ENCODE measurements at places on chromosomes 3 and 15. TPM values are rescaled to one million over a fixed set of nuclear protein-coding genes. Genes with fewer than 3 reads are reported as not detected.

APOD gene
- total RNA-seq, result 135 TPM

SH2D7 gene
- not detected for total RNA-seq

DNA sequence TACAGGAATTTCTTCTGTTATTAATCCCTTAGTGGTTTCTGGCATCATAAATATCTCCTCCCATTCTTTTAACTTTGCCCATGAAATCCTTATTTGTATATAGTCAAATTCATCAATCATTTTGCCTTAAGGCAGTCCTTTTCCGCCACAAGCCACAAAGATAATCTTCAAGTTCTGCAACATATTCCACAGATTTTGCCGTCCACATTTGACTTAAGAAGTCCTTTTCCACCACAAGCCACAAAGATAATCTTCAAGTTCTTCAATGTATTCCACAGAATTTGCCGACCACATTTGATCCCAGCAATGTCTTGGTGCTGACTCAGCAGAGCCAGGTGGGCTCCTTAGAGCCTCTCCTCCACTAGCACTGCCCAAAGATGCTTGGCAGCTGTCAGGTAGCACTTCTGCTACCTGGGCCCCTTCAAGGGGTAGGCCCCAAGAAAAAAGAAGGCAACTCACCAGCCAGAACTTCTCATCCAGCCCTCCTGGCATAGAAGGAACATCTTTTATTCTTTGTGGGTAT lies 35.0 kb downstream of the SEC22C start:
- no peak overlapping the region for H3K27ac ChIP-seq
- H3K36me3 ChIP-seq, result no peaks in the 10 kb centered on the region
- H3K4me1 ChIP-seq, result peaks cover 46% of the 10 kb centered on the region
- no peak for DNase-seq

- H3K27ac ChIP-seq, result no peak overlapping the region
- no peaks in the 10 kb centered on the region for H3K36me3 ChIP-seq
- H3K27me3 ChIP-seq, result no peaks in the 10 kb centered on the region
- H3K4me1 ChIP-seq, result peaks cover 2% of the 10 kb centered on the region
Observed at GRCh38 chr3:53792866-53793265, 53.4 kb downstream of the CHDH start.

DNA sequence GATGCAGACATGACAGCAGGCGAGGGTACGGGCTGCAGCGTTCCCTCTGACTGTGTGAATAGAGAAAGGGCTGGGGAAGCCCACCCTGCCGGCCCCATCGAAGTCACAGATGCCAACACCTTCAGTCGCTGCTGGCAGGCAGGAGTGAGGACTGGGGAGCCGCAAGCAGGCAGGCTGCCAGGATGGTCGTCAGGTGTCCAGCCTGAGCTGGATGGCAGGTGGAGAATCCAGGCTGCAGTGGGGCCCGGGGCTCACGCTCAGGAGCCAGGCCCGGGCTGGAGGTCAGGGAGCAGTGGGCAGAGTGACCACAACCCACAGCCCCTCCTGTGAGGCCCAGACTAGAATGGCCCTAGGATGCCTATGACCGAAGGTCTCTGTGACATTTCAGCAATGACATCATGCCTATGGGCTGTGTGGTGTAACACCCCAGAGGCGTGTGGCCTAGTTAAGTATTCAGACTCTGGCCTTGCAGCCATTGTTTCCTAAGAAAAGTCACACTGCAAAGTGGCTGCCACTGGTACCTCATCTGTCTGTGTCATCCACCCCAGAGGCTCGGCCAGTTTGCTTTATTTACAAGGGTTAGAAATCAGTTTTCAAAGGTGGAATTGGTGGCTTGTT lies 15.7 kb downstream of the PRR23E start:
- no peaks in the 10 kb centered on the region for H3K27me3 ChIP-seq
- DNase-seq, result no peak
- no peak overlapping the region for H3K4me3 ChIP-seq
- H3K36me3 ChIP-seq, result no peaks in the 10 kb centered on the region
- no peaks in the 10 kb centered on the region for H3K4me1 ChIP-seq
